ENCODE measurements at places on chromosomes 2 and 18. TPM values are rescaled to one million over a fixed set of nuclear protein-coding genes. Genes with fewer than 3 reads are reported as not detected.

Gene AGPS
- 26.4 TPM for total RNA-seq

Gene ALK
- total RNA-seq = not detected

Gene SCN3A
- not detected for total RNA-seq

Gene VIL1
- not detected for total RNA-seq

Gene CDH7
- total RNA-seq = not detected

Gene REG3A
- not detected for total RNA-seq

Gene GPC1
- 248 TPM for total RNA-seq

Gene TTLL4
- 15.7 TPM for total RNA-seq

Gene HRH4
- not detected for total RNA-seq

Gene ANKZF1
- total RNA-seq = 30.6 TPM

Gene KCNS3
- total RNA-seq = 0.34 TPM

Gene PIEZO2
- total RNA-seq = 2.1 TPM

Gene CABLES1
- total RNA-seq = 8.8 TPM

Gene GNAL
- total RNA-seq = 1.5 TPM

Gene C1QL2
- not detected for total RNA-seq

Gene PLEKHH2
- total RNA-seq = 1.8 TPM

Gene RFTN2
- 16.2 TPM for total RNA-seq

Gene DLX1
- not detected for total RNA-seq

Gene SKA1
- 0.62 TPM for total RNA-seq

Gene FRZB
- not detected for total RNA-seq

Gene CAVIN2
- 15.7 TPM for total RNA-seq

Gene GRP
- total RNA-seq = not detected

Gene RGPD4
- not detected for total RNA-seq

Gene LIPT1
- 4.2 TPM for total RNA-seq

Gene FBXO48
- 0.31 TPM for total RNA-seq

Gene HOXD9
- 0.12 TPM for total RNA-seq

Gene CTAGE1
- not detected for total RNA-seq

Gene GPR35
- total RNA-seq = not detected

Gene SERPINB11
- not detected for total RNA-seq

Gene CD8B2
- not detected for total RNA-seq

Gene DLX2
- total RNA-seq = not detected

Gene CDH19
- 53.5 TPM for total RNA-seq

Gene CNTNAP5
- total RNA-seq = not detected

Gene EIF2AK2
- 22.3 TPM for total RNA-seq

Gene SPEG
- total RNA-seq = 8.5 TPM

Gene FZD7
- 24.4 TPM for total RNA-seq
